ENCODE measurements at places on chromosomes 2 and 18.

- DNase-seq, result peak; percentile 88
Observed at GRCh38 chr2:119449521-119449920, 17.9 kb downstream of the TMEM37 start.

GRCh38 chr2:26483957-26484565 is 6.1 kb upstream of the OTOF start:
- no peak for DNase-seq

DNA sequence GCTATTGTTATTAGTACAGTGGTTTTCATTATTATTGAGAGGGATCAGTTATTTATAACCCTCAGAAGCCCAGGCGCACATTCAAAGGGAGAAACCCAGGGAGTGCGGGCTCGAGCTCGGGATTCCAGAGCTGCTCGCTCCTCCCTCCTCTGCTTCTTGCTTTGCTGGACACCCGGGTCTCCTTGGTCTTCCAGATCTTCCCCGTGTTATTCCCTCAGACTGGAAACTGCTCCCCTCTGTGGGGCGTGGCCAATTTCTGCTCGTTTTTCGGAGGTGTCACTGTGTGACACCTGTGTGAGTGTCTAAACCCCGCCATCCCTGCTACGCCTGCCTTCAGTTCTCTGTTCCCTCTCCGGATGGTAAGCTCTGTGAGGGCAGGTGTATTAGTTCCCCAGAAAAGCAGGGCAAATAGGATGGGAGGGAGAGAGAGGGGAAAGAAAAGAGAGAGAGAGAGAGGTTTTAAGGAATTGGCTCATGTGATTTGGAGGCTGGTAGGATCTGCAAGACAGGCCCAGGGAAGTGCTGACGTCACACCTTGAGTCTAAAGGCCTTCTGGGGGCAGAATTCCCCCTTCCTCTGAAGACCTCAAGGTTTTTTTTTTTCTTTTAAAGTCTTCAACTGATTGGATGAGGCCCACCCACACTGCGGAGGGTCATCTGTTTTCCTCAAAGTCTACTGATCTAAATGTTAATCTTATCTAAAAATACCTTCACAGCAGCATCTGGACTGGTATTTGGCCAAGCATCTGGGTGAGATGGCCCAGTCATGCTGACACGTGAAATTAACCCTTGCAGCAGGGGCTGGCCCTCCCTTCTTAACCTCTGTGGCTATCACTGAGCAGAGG is 457.3 kb upstream of the ID2 start:
- DNase-seq, result no peak

GRCh38 chr2:168920504-168921157 is 19.5 kb downstream of the G6PC2 start:
- DNase-seq, result peak; percentile 54

- DNase-seq, result peak; percentile 16
Observed at GRCh38 chr2:224722770-224723169, 6.6 kb upstream of the CCDC195 start.

DNA sequence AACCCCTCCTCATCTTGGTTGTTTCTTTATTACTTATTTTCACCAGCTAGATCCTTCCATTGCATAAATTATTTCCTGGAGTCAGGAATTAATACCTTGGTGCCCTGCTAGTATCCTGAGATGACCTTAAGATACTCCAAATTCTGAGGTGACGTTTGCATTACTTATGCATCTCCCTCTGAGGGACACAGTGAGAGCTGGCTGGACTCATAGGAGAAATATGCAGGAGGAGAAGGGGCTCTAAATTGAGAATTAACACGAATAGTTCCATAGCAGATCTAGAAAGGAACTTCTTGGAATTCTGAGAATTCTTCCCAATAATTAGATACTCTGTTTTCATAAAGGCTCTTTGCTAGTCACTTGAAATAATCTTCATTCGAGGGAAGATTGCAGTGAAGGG is 310.6 kb upstream of the ZEB2 start:
- no peak for DNase-seq

Data from NCI-H69 (cell line).